ENCODE measurements at places on chromosomes 13 and 19.
A peak's percentile ranks its signal among the peaks of the same experiment; 100 is the strongest.

DNA sequence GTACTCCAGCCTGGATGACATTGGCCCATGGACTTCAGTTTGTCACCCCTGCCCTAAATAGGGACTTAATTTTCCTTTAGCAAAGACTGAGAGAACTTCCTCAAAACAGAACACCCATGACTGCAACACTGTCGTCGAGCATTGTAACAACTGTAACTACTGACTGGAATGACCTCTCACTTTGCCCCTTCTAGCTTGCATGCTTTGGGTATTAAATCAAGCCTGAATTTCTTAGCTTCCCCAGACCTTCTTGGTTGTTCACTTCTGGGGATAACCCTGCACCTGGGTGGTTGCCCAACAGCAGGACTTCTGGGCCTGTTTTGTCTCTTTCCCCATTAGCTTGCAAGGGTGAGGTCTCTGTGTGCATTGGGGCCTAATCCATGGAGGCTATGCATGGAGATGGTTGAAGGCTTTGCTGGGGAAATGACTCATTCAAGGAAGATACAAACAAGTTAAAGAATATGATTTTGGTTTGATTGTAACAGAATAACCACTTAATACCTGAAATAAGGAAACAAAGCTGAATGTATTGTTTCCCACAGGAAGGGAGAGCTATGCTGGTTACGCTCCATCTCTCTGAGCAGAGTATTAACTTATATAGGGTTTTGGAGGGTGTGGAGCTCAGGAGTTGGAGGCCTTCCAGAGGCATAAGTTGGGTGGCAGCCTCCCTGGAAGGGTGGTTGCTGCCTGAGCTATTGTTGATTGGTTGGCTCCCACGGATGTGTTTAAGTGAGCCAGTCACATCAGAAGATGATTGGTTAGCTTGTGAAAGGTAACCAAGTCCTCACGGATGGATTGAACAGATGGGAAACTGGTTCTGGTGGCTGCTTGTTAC lies 34.7 kb upstream of the UBAC2 start:
- no peak for DNase-seq

- no peak for DNase-seq
Measured at GRCh38 chr13:112648966-112649690, 40.7 kb upstream of the ATP11A start.

DNA sequence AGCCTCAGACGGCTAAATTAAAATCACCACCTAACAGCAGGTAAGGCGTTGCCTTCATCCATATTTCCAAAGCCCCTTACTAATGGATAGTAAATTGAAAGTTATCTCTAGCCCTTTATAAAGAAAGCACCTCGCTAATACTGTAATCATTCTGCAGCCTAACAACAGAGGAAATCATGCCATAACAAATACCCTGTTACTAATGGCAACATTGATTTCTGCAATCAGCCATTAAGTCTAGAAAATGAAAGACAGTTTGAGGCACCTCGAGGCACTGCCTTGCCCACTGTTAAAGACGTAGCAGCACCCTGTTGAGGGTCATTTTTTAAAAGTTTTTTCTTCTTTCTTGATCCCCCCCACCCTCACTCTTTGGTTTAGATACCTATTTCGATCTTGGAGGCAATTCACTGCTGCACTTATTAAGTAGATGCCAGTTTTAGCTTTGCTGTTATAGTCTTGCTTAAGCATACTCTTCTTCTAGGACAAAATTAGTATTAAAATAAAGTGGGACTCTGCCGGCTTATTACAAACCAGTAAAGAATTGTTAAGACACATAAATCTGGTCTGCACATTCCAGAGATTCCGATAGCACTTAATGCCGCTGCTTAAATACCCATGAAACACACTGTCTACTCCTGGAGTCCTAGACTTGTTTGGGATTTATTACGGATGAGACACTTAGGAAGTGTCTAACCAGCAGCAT lies 74.8 kb downstream of the ZNF536 start:
- DNase-seq, result peak; percentile 50

DNA sequence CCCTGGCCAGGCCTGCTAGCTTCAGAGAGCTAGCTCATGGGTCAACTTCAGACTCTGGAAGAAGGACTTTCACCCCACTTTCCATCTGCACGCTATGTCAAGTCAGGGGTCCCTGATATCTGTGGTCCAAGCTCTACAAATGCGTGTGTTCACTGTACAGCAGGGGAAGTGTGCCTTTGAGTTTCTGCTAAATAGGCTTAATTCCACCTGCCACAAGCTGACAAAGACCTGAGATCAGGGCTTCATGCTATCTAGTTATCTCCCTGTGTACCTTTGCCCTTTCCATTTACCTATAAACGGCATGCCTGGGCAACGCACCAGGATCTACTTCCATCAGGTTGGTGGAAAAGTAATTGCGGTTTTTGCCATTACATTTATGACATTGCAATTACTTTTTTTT lies 10.7 kb upstream of the SULT2A1 start:
- no peak for DNase-seq

GRCh38 chr19:1847684-1848398 lies 442 bp downstream of the REXO1 start:
- DNase-seq, result no peak

DNA sequence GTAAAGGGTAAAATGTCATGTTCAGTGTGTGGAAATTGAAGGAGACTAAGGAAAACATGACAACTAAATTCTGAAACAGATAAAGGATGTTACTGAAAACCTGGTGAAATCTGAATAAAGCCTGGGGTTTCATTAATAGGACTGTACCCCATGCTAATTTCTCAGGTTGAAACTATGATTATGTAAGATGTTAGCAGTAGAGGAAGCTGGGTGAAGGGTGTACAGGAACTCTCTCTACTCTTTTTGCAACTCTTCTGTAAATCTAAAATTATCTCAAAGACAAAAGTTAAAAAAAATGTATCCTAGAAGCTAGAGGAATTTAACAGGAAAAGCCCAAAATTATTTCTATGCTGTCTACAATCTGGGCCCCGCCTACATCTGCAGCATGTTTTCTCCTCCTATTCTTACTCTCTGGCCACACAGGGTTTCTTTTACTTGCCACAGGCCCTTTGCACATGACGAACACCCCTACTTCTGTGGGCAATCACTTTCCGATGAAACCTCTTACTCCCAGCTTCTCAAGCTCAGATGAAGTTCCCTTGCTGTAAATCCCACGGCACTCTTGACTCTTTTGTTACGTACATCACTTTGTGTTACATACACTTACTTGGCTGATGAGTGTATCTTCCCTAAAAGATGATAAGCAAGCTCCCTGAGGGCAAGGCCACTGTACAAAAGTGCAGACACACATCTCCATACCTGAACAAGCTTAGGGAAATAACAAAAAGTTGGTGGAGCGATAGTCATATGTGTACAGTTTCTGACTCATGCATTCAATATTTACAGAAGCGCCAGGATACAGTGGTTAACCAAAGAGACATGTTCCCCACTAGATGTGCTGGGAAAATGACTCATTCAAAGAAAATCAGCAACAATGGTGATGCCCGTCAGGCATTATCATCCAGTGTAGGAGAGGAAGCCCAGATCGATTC lies 32.6 kb downstream of the RUBCNL start:
- DNase-seq, result peak; percentile 90

- no peak for DNase-seq
Measured at GRCh38 chr13:73822668-73823592, 311.3 kb downstream of the KLF12 start.

DNA sequence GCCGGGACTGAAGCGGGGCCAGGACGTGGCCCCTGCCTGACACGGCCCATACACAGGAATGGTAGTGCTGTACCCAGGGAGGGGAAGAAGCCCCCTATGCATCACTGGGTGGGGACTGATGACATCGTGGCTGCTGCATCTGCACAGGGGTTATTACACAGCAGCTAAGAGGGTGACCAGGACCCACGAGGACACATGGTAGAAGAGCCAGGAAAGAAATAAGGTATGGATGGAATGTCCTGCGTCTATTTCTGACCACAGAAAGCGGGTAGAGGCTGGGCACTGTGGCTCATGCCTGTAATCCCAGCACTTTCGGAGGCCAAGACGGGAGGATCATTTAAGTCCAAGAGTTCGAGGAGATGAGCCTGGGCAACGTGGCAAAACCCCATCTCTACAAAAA lies 24.1 kb downstream of the DCAF15 start:
- DNase-seq, result no peak

DNA sequence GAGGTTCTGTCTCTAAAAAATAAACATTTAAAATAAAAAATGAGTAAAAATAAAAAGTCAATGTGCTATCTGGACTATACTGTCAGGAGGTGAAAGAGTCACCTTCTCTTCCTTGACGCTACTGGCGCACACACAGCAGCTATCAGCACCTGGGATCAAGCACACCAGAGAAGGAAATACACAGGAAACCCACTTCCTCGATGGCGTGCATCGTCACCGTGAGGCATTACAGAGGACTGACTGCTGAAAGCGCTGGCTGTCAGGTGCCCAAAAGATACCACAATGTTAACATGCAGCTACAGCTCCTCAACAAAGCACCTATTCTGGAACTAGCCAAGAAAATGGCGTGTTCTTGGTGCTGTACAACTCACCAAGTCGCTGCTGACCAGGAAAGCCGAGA lies 6.1 kb downstream of the SLC35E1 start:
- no peak for DNase-seq

DNA sequence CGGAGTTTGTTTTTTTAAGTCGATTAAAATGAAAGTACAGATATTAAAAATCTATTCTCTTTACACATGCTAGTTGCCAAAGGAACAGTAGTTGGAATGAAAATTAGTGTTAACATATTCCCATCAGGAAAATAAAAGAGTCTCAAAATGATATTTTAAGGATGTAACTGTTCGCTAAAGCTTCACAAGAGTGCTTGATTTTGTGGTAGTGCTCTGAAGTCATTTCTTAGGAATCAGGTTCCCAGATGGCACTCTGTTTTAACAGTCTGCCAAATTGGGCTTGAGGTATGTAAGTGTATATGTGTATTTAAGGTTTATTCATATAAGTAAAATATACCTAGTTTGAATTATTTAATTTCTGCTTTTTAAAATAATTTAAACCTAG lies 128.8 kb downstream of the LMO7 start:
- DNase-seq, result no peak

DNA sequence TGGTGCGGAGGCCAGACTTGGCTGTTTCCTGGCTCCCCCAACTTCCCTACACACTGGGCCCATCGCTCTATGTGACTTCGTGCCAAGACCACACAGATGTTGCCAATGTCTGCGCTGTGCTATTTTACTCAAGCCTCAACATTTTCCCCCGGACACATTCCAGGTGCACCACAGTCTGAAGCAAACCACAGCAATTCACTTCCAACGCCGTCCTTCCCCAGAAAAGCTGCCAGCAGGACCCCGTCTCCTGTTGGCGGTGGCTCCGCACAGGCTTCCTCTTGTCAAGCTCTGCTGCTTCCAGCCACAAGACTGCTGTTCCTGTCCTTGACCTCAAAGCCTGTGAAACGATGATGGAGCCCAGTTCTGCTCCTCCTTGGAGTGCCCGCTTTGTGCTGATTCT lies 100.7 kb downstream of the CRYL1 start:
- DNase-seq, result no peak

- DNase-seq, result no peak
Measured at GRCh38 chr19:32241306-32241705, 104.1 kb upstream of the ZNF507 start.

Measured in foreskin fibroblast (primary cell).